ENCODE measurements at places on chromosomes 13 and 19.

- DNase-seq: peak; percentile 51
These were observed 108.9 kb downstream of the DNAJC15 start for GRCh38 chr13:43132257-43132656.

DNA sequence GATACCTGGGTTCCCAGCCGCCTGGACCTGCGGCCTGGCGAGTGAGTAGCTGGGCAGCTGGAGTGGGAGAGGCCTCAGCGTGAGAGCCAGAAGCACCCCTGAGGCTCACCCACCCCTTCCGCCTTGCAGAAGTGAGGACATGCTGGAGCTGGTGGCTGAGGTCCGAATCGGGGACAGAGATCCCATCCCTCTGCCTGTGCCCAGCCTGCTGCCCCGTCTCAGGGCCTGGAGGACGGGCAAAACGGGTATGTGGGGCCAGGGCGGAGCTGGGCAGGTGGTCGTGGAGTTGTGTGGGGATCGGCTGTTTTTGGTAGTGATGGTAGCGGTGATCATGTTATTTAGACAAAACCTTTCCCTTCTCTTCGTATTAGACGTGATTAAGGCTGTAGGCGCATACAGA, 4.6 kb downstream of the SCAF1 start:
- no peak for DNase-seq

DNA sequence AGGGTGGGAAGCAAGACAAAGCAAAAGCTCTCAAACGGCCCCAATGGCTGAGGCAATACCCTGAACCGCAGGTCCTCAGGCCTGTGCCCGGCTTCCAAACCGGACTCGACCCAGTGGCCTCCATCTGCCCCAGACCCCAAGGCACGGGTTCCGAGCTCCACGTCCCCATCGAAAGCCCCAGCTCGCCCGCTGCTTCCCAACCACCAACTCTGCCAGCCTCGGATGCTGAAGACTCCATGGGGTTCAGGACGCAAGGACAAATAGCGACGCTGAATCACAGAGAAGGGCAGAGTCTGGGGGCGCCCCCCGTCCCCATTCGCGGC, 559 bp downstream of the POLR2E start:
- no peak for DNase-seq

GRCh38 chr13:48531416-48532255, 1.2 kb downstream of the RCBTB2 start:
- DNase-seq: no peak

DNA sequence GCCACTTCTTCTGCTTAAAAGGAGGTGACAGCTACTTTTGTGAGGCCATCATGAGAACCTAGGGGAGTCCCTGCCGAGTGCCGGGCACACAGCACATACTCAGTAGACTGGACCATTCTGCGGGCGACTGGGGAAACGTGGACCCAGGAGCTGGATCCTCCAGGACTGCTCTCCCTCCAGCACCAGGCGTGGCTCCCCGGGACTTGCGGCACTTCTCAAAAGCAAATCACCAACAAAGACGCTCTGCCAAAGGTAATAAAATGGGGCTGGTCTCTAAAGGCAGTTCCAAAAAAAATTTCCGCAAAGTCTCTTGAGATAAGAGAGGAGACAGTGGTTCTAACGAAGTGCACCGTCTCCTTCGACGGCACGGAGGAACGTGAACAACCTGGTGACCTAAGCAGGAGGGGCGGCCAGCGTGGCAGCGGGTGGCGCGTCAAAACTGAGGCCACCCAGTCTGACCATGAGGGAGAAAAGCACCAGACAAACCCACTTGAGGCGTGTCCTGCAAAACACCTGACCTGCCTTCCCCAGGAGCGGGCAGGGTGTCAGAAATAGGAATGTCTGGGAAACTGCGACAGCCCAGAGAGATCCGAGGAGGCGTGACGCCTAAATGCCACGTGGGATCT, 1.4 kb upstream of the TMPRSS9 start:
- no peak for DNase-seq

DNA sequence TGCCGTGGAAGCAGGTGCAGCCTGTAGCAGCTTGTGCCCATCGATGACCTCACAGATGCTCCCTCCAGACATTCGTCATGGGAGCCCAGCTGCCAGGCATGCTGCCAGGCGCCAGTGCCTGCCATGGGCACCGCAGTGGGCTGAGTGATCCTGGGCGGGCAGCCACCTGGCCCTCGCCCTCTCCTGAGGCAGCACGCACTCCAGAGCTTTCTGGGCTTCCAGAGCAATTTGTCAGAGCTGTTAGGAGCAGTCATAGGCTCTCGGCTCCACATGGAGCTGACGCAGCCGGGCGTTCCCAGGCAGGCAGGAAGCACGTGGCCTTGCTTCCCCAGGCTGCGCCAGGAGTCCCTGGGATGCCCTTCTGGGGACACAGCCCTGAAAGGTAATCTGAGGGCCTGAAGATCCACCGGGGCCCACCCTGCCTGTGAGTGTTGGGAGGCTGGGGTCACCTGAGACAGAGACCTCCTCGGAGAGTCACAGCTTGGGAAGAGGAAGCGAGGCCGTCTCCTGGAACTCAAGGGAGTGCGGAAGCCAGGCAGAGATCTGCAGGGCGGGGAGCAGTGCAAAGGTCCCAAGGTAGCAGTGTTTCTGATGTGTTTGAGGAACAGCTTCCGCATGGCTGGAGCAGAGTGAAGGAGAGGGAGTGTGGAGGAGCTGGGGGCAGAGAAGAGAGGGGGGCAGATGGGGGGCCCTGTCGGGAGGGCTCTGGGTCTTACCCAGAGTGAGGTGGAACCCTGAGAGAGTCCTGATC, 50.6 kb downstream of the DPF1 start:
- no peak for DNase-seq

- DNase-seq: peak; percentile 65
These were observed 75.9 kb downstream of the ESD start for GRCh38 chr13:46721054-46721453.

All from cardiac fibroblast (primary cell).